ENCODE measurements at places on chromosomes 4 and X.

DNA sequence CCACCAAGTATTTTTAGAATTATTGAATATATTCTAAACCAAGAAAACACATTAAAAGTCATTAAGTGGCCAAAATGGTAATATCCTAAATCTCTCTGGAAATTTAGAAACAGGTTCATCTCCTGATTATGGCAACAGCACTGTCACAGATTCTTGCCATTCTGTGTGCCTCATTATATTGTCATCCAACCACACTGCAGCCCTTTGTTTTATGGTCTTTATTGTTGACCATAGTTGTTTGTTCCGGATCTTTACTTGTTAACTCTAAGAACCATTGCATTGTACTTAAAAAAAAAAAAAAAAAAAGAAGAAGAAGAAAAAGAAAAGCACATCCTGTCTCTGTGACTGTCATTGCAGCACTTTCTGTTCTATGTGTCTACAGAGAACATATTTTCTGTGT lies 822.1 kb upstream of the ADGRL3 start:
- no peak for DNase-seq

- no peak for DNase-seq
These were observed 40.2 kb downstream of the ARHGAP10 start for GRCh38 chr4:147772056-147772455.

DNA sequence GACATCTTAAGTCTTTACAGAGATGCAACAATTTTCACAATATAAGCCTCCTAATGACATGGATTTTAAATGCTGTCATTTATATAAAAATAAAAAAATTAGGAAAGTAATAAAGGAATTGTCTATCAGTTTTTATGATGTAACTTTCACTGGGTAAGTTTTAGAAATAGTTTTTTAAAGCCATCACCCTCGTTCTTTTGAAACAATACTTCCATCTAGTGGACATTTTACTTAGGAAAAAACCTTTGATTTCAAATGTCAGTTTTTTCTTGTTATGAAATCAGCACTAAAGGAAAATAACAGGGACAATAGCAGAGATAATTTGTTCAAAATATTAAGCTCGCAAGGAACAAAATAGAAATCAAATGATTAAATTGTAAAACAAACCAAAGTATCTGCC lies 24.3 kb upstream of the NDNF start:
- DNase-seq, result no peak

- no peak for DNase-seq
These were observed 2.4 kb upstream of the PKD2 start for GRCh38 chr4:88005076-88005475.

DNA sequence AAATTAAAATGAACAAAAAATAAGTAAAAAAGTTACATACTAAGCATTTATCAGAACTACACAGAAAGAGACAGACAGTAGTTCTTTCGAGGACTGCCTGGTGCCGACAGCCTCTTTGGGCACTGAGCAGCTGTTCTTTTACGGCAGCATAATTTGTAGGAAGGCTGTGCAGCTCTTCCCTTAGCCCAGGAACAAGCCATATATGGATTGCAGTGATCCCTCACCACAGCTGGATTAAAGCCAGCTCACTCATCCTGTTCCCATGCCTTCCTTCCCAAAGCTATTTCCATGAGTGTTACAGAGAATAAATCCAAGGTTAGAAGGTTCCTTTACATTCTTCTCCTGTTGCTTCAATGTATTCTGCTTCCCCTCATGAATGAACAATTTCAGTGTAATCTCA lies 71.7 kb downstream of the DDX60L start:
- no peak for DNase-seq

- no peak for DNase-seq
These were observed 24.1 kb upstream of the FGF16 start for GRCh38 chrX:77422891-77423648.

DNA sequence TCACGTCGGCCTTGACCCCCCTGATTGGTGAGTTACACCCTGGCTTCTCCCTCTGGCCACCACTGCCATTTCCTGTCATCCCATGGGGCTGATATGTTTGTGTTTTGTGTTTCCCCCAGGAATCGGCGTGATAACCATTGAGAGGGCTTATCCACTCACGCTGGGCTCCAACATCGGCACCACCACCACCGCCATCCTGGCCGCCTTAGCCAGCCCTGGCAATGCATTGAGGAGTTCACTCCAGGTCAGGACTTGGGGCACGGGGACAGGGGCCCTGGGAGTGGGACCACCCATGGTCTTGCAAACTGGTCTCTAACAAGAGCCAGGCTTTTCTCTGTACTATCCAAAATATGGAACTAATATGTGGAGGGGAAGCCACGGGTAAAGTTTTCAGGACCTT lies 18.7 kb downstream of the SLC34A2 start:
- no peak for DNase-seq

- no peak for DNase-seq
These were observed 61.0 kb upstream of the EXOC1L start for GRCh38 chr4:55758570-55758969.

GRCh38 chrX:2351321-2351720 lies 149.5 kb downstream of the DHRSX start:
- no peak for DNase-seq

GRCh38 chrX:97482666-97483300 lies 599.1 kb downstream of the RPA4 start:
- DNase-seq, result no peak

GRCh38 chr4:8118035-8118434 lies 40.6 kb downstream of the ABLIM2 start:
- no peak for DNase-seq

GRCh38 chr4:153577053-153577452 lies 107.0 kb upstream of the TLR2 start:
- DNase-seq, result no peak

- no peak for DNase-seq
These were observed 7.2 kb upstream of the ADD1 start for GRCh38 chr4:2836391-2836859.

DNA sequence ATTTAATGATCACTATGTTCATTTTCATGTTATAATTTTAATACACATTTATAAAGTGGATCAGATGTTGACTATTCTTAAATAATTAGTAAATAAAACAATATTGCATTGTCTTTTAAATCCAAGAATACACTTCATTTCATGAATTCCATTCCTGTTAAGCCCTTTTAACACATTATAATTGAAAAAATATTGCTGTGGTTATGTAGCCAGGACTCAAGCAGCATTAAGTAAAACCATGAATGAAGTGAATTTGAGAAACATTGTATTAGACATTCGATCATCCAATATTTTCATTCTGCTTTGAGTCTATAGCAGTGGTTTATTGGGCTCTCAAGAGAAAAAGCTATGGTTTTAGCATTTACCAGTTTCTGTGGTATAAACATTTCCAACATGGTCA lies 94.2 kb upstream of the RAPGEF2 start:
- no peak for DNase-seq
